AG04449 (cell line): ENCODE measurements at places on chromosomes 1 and 21.

DNA sequence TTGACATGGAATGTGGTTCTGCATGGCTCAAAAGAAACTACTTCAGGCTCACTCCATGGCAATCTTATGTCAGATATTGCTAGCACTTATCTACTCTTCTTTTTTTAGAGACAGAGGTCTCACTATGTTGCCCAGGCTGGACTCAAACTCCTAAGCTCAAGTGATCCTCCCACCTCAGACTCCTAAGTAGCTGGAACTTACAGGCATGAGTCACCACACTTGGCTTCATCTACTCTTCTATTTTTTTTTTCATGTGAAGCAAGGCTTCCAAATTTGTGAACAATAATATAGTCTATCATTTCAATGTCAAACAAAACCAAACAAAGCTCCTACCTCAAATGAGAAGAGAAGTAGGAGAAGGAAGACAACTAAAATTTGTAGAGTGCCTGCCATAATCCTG is 7.5 kb upstream of the PSEN2 start:
- DNase-seq = no peak

GRCh38 chr21:44845418-44846223 is 27.8 kb upstream of the SUMO3 start:
- no peak for DNase-seq

DNA sequence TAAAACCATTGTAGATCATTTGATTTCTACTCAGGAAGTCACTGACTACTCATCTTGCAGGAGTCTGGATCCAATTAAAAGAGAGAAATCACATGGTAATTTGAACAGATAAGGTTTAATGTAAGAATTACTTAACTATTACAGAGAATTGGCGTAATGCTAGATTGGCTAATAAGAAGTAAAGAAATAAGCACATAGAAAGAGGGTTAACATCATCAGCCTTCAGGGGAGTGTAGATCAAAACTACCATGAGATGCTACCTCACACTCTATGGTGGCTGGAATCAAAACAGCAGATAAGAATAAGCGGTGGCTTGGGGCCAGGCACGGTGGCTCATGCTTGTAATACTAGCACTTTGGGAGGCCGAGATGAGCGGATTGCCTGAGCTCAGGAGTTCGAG is 11.7 kb downstream of the ST3GAL3 start:
- no peak for DNase-seq

- DNase-seq = no peak
These were observed 19.9 kb upstream of the UBE2U start for GRCh38 chr1:64183395-64184002.

DNA sequence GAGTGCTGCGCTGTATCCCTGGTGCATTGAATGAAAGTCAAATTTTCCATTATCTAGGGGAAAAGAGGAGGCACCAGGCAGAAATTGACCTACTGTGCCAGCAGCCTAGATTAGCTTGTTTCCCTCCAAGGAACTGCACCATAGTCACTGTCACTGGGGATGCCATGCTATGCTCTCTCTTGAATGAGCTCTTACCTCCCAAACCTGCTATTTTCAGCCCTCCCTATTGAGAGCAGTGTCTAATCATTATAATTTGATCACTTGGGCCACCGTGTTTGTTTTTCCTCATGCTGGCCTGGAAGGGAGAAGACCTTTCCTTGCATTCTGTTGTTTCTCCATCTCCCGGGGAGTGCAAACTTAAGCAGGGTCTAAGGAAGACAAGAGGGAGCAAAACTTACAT is 492.9 kb downstream of the SIPA1L2 start:
- no peak for DNase-seq

- DNase-seq = no peak
These were observed 32.6 kb upstream of the LAMC1 start for GRCh38 chr1:182990413-182991144.

GRCh38 chr21:44666401-44667320 is at the start of gene KRTAP12-2:
TSS of gene KRTAP12-2 (minus strand) at chr21:44666927. CDS start at chr21:44666886, 41 bp downstream.
- no peak for DNase-seq

GRCh38 chr1:33962061-33962460 is 98.2 kb downstream of the HMGB4 start:
- DNase-seq = no peak

DNA sequence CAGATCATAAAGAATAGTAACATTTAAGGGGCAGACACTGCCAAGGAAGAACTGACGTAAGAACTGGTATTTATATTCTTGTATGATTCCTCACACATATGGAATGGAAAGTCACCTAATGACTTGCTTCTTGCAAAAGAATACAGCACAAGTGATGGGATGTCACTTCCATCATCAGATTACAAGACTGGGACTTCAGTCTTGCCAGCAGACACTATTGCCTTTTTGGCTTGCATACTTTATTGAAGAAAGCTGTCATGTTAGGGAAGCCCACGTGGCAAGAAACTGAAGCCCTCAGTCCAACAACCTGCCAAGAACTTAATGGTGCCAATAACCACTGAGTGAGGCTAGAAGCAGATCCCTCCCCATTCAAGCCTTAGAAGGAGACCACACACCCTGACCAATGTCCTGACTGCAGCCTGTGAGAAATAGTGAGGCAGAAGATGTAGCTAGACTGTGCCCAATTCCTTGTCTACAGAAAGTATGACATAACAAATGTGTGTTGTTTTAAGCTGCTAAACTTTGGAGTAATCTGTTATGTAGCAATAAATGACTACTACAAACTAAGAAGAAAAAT is 12.0 kb downstream of the EGLN1 start:
- peak; percentile 68 for DNase-seq

- no peak for DNase-seq
These were observed 44.6 kb upstream of the MYBPHL start for GRCh38 chr1:109351457-109351856.

DNA sequence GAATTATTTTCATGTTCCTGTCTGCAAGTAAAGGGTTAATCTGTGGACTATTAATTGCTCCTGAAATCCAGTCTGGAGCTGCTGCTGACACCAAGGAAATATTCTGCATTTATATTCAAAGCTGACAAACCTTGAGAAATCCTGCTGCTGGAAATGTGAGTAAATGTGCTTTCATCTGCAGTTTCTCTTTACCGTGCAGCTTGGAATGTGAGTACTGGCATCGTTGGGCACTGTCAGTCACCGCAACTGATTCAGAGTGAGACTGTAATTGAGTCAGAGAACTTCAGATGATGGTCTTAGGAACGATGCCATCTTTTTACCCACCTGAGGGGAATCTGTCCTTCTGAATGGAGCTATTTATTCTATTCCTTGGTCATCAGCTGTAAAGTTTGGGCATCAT is 420.6 kb downstream of the SIPA1L2 start:
- no peak for DNase-seq

- no peak for DNase-seq
These were observed 6.4 kb downstream of the PLEKHA6 start for GRCh38 chr1:204353213-204353910.

DNA sequence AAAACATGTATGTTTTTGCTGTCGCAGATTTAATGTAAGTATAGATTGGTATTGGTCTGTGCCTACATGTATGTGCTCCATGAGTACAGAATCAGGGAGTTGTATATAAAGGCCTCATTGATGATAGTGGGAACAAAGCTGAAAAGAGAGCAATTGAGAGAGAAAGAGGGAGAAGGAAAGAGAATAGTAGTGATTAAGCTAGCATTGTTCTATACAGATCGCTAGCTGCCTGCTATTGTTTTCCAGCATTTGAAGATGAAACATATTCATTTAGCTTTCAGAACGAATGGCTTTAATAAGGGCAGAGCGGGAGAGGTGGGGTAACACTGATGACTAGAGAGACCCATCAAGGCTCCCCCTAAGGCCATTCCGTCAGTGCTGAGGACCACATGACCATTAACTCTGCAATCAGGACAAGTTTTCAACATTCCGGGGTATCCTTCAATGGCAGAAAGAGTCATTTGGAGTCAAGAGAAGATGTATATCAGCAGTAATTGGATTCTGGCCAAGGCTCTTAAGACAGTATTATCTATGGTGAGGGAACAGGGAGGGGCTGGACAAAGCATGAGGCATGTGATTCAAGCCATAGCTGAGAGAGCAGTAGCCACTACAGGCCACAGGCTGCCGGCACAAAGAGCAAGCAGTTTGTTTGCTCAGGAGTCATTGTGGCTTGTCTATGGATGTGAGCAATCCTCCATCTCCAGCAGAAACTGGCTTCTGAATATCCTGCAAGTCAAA is 176.5 kb downstream of the PBX1 start:
- peak; percentile 7 for DNase-seq
